Muscle of leg (tissue), 16 donors: ENCODE measurements at places on chromosomes 5 and 9. TPM values are rescaled to one million over a fixed set of nuclear protein-coding genes. Genes with fewer than 3 reads are reported as not detected.

- H3K4me3 ChIP-seq, result no peak overlapping the region
- H3K27me3 ChIP-seq, result no peaks in the 10 kb centered on the region
- H3K36me3 ChIP-seq, result no peaks in the 10 kb centered on the region
- no peak overlapping the region for H3K27ac ChIP-seq
Measured at GRCh38 chr9:28502741-28503140, 929.5 kb upstream of the C9orf72 start.

GRCh38 chr9:117448066-117448465 lies 33.2 kb upstream of the ASTN2 start:
- no peak overlapping the region for H3K4me3 ChIP-seq
- no peaks in the 10 kb centered on the region for H3K36me3 ChIP-seq
- H3K27ac ChIP-seq, result no peak overlapping the region
- H3K4me1 ChIP-seq, result no peaks in the 10 kb centered on the region
- DNase-seq, result no peak

- H3K27ac ChIP-seq, result no peak overlapping the region
- H3K36me3 ChIP-seq, result no peaks in the 10 kb centered on the region
- no peak overlapping the region for H3K4me3 ChIP-seq
- DNase-seq, result no peak
- no peaks in the 10 kb centered on the region for H3K4me1 ChIP-seq
Measured at GRCh38 chr5:146588331-146589027, 72.5 kb upstream of the GPR151 start.

DNA sequence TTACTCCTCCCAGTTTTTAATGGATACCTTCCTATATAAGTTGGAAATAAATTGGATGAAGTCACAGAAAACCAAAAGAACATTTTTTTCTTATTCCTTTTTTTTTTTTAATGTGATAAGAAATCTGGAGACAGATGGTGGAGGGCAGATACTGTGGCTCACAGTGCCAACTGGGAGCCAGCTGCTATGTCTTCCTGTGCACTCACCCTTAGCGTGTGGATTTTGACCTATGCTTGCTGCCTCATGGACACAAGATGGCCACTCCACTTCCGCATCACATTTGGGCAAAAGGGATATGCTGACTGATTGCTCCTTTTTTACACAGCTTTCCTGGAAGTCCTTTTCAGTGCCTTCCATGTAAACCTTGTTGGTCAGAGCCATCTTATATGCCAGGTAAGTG lies 342.6 kb downstream of the MAN2A1 start:
- no peaks in the 10 kb centered on the region for H3K27me3 ChIP-seq
- H3K27ac ChIP-seq, result no peak overlapping the region
- H3K36me3 ChIP-seq, result no peaks in the 10 kb centered on the region
- no peak for DNase-seq

GRCh38 chr5:87361536-87362213 lies 51.1 kb downstream of the CCNH start:
- no peaks in the 10 kb centered on the region for H3K4me1 ChIP-seq
- H3K4me3 ChIP-seq, result no peak overlapping the region
- H3K27me3 ChIP-seq, result no peaks in the 10 kb centered on the region
- DNase-seq, result no peak

- no peaks in the 10 kb centered on the region for H3K27me3 ChIP-seq
- H3K27ac ChIP-seq, result no peak overlapping the region
- H3K4me1 ChIP-seq, result peaks cover 50% of the 10 kb centered on the region
- DNase-seq, result peak; percentile 70
- no peak overlapping the region for H3K4me3 ChIP-seq
Measured at GRCh38 chr5:78626009-78626571, 22.5 kb downstream of the LHFPL2 start.

GRCh38 chr9:69180670-69181069 lies 6.6 kb downstream of the TJP2 start:
- H3K4me3 ChIP-seq, result no peak overlapping the region
- H3K27me3 ChIP-seq, result peaks cover 2% of the 10 kb centered on the region
- no peak overlapping the region for H3K27ac ChIP-seq
- H3K36me3 ChIP-seq, result no peaks in the 10 kb centered on the region
- H3K4me1 ChIP-seq, result no peaks in the 10 kb centered on the region
- no peak for DNase-seq

DNA sequence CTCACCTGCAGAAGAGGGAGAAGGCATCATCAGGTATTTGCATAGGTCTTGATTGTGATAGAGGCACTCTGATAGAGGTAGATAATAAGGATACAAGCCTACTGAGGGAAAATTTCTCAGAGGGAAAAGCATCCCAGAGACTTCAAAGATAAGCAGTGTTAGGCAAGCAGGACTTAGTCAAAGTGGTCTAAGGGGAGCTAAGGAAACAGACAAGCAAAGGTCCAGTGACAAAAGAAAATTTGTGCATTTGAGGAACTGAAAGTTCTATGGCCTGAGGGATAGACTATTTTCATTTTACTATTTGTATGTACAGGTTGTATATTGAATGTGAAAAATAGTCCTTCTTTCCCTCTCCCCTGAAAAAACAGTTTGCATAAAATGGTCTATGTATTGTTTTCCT lies 27.4 kb downstream of the OXCT1 start:
- no peak overlapping the region for H3K27ac ChIP-seq
- no peaks in the 10 kb centered on the region for H3K27me3 ChIP-seq
- H3K4me1 ChIP-seq, result no peaks in the 10 kb centered on the region
- no peak for DNase-seq
- H3K4me3 ChIP-seq, result no peak overlapping the region

DNA sequence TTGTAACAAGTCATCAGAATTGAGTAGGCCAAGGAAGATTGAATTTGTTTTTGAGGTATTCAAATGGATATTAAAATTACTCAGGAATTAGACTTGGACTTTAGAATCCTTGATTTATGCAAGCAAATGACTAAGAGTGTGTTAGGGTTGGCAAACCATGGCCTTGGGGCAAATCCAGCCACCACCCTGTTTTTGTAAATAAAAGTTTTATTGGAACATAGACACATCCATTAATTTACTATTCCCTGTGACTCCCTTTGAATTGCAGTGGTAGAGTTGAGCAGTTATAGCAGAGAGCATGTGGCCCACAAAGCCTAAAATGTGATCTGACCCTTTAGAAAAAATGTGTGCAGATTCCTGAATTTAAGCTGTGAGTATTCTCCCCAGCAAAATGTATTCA lies 115.6 kb downstream of the WDR70 start:
- no peak for DNase-seq
- H3K27ac ChIP-seq, result no peak overlapping the region
- no peaks in the 10 kb centered on the region for H3K27me3 ChIP-seq
- no peak overlapping the region for H3K4me3 ChIP-seq
- H3K4me1 ChIP-seq, result peaks cover 2% of the 10 kb centered on the region

DNA sequence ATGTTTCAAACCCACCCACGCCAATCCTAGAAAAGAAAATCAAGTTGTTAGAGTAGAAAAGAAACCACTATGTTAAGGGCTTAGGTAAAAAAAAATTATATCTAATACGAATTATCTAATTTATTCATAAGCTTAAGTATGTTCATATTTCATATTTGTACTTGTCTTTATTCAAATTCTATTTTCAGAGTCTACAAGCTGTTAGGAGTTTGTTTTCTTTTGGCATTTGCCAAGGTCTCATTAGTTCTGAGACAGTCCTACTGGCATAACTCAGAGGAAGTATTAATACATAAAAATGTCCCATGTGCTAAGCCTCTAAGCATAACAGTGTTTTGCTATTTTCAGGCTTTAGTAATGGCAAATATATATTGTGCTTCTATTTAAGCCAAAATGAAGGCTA lies 57.6 kb downstream of the STARD4 start:
- no peak overlapping the region for H3K4me3 ChIP-seq
- H3K36me3 ChIP-seq, result no peaks in the 10 kb centered on the region
- no peaks in the 10 kb centered on the region for H3K27me3 ChIP-seq
- peak; percentile 15 for DNase-seq
- no peak overlapping the region for H3K27ac ChIP-seq

GRCh38 chr9:111886983-111887718 lies 9.5 kb upstream of the UGCG start:
- DNase-seq, result no peak
- H3K27ac ChIP-seq, result no peak overlapping the region
- no peaks in the 10 kb centered on the region for H3K27me3 ChIP-seq
- peaks cover 2% of the 10 kb centered on the region for H3K4me1 ChIP-seq
- no peak overlapping the region for H3K4me3 ChIP-seq
- H3K36me3 ChIP-seq, result no peaks in the 10 kb centered on the region

DNA sequence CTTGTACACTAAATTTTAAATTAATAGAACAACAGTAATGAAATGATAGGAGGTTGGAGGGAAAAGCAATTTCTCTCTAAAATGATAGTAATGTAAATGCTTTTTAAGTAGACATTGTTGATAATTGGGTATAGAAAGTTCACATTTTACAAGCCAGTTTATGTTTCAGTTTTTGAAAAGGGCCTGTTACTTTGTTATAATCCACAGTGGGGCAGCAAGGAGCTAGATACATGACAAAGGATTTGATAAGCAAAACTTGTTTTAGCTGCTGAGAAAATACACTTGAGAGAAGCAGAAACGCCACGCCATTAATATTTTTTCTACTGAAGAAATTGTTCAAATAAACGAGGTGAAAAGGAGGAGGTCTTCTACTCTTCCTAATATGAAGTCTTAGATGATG lies 30.2 kb downstream of the SREK1 start:
- H3K4me1 ChIP-seq, result no peaks in the 10 kb centered on the region
- DNase-seq, result peak; percentile 12
- no peak overlapping the region for H3K4me3 ChIP-seq

GRCh38 chr9:73683862-73684591 lies 532.4 kb downstream of the ANXA1 start:
- no peaks in the 10 kb centered on the region for H3K36me3 ChIP-seq
- H3K27me3 ChIP-seq, result no peaks in the 10 kb centered on the region
- DNase-seq, result no peak
- no peak overlapping the region for H3K4me3 ChIP-seq
- no peaks in the 10 kb centered on the region for H3K4me1 ChIP-seq

DNA sequence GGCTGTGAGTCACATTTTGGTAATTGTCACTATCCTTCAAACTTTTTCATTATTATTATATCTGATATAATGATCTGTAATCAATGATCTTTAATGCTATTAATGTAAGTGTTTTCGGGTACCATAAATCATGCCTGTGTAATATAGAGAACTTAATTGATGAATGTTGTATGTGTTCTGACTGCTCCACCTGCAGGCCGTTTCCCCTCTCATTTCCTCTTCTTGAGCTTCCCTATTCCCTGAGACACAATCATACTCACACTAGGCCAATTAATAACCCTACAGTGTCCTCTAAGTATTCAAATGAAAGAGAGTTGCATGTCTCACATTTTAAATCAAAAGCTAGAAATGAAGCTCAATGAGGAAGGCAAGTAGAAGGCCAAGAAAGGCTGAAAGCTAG lies 420.9 kb upstream of the SGCD start:
- no peak overlapping the region for H3K4me3 ChIP-seq
- no peak for DNase-seq
- H3K36me3 ChIP-seq, result no peaks in the 10 kb centered on the region
- H3K27ac ChIP-seq, result no peak overlapping the region
- peaks cover 4% of the 10 kb centered on the region for H3K4me1 ChIP-seq

DNA sequence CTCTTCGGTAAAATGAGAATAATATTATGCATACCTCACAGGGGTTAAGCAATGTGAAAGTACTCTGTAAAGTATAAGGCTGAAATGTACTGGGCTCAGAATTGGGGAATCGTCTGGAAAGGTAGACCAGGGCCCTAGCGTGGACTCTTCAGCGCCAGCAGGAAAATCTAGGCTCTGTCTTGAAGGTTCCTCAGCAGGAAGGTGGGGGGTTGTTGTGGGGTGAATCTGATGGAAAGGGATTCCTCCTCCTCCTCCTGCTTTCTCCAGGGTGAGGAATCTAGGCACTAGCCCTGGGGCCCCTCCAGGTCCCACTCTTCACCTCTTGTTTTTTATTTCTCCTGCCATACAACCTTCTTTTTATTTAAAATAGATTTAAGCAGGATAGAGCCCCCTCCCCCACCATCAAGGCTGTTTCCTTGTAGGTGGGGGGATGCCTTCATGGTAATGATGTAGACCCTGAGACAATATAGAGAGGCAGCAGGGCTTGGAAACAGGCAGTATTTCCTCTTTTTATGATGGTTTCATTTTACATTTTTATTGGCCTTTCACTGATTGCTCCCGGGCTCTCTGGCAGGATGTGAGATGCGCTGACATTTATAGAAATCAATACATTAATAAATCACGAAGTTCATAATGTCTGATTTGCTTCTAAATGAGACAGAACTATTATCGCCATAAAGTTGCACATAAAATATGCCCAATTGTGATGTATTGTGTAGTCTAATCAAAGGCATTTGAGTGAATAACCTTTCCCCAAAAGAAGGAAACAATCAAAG lies 78.9 kb upstream of the GABRP start:
- no peak overlapping the region for H3K4me3 ChIP-seq
- H3K27me3 ChIP-seq, result peaks cover 3% of the 10 kb centered on the region
- no peak for DNase-seq
- no peak overlapping the region for H3K27ac ChIP-seq
- no peaks in the 10 kb centered on the region for H3K4me1 ChIP-seq

DNA sequence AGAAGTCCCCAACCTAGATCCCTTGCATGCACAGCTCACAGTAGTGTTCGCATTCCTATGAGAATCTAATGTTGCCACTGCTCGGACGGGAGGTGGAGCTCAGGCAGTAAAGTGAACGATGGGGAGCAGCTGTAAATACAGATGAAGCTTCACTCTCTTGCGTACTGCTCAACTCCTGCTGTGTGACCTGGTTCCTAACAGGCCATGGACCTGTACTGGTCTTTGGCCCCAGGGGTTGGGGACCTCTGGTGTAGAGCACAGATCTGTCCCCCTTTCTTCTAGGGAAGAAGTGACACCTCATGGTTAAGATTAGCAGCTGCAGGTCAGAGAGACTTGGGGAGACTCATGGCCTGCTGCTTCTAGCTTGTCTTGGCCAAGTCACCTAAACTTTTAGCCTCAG lies 7.1 kb downstream of the ARHGEF28 start:
- DNase-seq, result no peak
- no peak overlapping the region for H3K4me3 ChIP-seq
- no peak overlapping the region for H3K27ac ChIP-seq

- H3K36me3 ChIP-seq, result no peaks in the 10 kb centered on the region
- no peaks in the 10 kb centered on the region for H3K4me1 ChIP-seq
- H3K27me3 ChIP-seq, result no peaks in the 10 kb centered on the region
- H3K27ac ChIP-seq, result no peak overlapping the region
- no peak for DNase-seq
Measured at GRCh38 chr9:99340281-99340680, 118.2 kb downstream of the SEC61B start.

GRCh38 chr5:136191304-136192014 lies 1.5 kb downstream of the SMIM32 start:
- H3K27me3 ChIP-seq, result peaks cover 60% of the 10 kb centered on the region
- H3K4me3 ChIP-seq, result peak overlapping the region; percentile 49
- H3K36me3 ChIP-seq, result peaks cover 16% of the 10 kb centered on the region
- H3K4me1 ChIP-seq, result peaks cover 20% of the 10 kb centered on the region
- H3K27ac ChIP-seq, result no peak overlapping the region
- peak; percentile 33 for DNase-seq

The ERCC6L2 gene
- polyA plus RNA-seq, result 14.9 TPM

The HSPA9 gene
- polyA plus RNA-seq, result 165 TPM

The GPR21 gene
- 0.54 TPM for polyA plus RNA-seq

The HSPB3 gene
- 216 TPM for polyA plus RNA-seq

The TMEM252 gene
- 1.3 TPM for polyA plus RNA-seq

The PAEP gene
- polyA plus RNA-seq, result 1.4 TPM

The STK10 gene
- 21.9 TPM for polyA plus RNA-seq

The ARSI gene
- polyA plus RNA-seq, result 10.5 TPM
